Stimulated activated CD8-positive, alpha-beta memory T cell treated with anti-CD3 and anti-CD28 coated beads, Interleukin-12 subunit alpha, Interleukin-12 subunit beta, amount 100 ng/mL, for 4 hours (primary cell): ENCODE measurements at places on chromosomes 1 and 21.
A peak's percentile ranks its signal among the peaks of the same experiment; 100 is the strongest.

DNA sequence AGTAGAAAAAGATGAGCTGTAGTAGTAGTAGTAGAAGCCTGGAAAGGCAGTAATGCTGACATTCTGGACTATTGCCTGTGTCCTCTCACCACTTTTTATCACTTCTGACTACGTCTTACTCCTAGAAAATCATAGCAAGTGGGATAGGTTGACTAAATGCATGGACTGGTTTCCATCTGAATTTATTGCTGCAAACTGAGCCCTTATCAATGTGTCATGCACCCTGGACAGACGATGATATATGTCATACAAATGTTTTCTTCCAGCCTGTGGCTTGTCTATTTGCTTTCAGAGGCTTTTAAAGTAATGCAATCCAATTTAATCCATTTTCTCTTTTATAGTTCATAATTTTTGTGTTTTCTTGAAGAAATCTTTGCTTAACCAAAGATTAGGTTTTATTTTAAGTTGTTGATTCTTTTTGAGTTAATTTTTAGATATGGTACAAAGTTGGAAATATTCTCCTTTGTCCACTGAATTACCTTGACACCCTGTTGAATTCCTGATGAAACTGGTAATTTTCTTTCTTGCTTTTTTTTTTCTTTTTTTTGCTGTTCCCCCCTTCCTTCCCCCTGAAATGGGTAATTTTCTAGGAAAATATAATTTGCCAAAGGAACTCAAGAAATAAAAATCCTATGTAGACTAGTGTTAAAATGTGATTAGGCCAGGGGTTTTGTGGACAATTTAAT lies 47.1 kb downstream of the PHACTR4 start:
- no peak for DNase-seq

DNA sequence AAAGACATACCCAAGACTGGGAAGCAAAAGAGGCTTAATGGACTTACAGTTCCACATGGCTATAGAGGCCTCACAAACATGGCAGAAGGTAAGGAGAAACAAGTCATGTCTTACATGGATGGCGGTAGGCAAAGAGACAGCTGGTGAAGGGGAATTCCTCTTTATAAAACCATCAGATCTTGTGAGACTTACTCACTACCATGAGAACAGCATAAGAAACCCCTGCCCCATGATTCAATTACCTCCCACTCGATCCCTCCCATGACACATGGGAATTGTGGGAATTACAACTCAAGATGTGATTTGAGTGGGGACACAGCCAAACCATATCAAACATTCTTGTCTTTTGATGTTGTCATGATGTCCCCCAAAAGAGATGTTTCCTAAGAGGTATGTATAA lies 103.3 kb downstream of the DUSP10 start:
- DNase-seq, result no peak

DNA sequence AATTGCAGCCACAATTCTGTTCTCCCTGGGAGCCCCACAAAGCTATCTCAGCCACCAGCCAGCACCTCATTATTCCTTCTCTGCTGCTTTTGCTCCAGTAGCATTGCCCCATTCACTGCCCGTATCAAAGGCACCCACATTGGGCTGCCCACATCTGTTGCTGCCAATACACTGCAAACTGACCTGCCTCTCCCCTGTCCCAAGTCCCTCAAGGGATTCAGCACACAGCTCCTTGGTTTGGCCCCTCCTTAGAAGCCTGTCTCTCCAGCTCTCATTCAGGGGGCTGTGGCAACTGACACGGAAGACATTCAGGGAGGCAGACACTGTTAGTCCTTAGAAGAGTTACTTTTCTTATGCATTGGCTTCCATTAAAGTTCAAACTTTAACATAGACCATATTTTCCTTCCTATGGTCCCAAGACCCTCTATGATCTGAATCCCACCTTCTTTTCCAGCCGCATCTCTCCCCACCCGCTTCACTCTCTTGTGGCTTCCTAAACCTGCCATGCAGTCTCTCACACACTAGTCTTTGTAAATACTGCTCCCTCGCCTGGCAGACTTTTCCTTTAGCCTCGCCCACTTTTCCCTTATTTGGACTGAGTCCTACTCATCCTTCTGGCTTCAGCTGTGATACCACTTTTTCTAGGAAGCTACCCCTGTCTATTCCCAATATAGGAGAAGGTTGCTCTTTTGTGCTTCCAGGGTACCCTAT lies 19.3 kb upstream of the KLHDC8A start:
- DNase-seq, result no peak

DNA sequence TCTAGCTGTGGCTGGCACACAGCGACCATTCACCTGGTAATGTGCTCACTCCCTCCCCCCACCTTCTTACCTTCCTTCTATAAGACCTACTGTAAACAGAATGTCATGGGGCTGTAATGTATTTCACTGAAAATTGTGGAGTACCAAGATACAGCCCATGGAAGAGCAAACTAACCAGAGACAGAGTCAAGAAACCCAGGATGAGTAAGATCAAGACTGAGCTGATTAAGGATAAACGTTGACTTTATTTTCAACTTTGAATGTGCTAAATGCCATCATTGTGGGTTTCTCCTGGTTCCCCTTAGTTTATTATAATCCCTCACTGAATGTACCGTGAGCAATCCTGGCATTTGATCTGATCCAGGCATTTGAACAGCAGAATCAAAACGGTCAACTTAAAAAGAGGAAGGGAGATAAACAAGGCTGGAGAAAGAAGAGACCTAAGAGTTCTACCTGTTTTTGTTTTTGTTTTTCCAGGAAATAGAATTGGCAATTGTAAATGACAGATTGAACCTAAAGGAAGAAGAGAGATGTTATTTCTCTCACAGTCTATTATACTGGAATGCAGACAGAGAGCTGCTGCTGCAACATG lies 16.1 kb upstream of the ATP1B1 start:
- DNase-seq, result no peak

GRCh38 chr1:177206831-177207355 lies 36.1 kb downstream of the BRINP2 start:
- no peak for DNase-seq

DNA sequence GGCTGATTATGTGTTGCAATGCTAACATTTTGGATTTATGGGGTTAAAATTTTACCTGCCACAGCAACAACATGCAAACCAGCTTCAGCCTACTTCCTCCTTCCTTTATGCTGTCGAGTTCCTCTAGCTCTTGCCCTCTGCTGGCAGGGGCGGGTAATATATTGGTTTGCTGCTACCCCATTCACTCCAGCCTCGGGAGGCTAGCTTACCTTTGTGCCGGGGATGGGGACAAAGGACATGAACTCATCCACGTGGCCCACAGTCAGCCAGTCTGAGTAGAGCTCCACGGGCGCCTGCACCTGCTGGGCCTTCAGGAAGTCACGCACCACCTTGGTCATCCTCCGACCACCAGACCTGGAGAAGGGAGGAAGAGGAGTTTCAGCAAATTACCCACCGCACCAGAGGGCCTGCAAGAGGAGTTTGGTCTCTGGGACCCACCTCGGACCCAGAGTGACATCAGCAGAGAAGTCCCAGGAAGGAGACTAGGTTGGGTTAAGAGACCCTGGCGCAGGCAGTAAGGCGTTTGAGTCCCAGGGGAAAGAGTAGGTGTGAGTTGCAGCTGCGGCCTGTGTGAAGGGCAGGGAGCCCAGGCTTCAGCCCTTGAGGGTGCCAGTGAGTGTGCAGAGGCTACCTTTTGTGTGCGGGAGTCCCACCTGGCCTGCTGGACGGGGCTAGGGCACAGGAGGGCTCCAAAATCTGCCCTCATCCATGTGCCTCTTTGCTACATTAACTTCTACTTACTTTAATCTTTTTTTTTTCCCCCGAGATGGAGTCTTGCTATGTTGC lies 21.8 kb upstream of the SDHB start:
- no peak for DNase-seq

DNA sequence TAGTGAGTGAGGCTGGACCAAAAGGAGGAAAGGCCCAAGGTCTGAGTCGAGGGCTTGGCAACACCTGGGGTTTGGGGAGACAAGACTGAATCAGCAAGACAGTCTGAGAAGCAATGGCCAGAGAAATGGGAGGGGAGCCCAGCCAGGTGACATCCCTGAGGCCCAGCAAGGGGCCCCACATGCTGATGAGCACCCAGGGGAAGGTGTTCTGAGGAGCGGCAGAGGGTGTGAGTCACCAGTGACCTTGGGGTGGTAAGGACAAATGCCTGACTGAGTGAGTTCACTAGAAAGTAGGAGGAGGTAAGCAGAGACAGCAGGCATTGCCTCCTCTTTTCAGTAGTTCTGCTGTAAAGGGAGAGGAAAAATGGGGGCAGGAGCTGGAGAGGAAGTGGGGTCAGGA lies 192.4 kb upstream of the GALNT2 start:
- DNase-seq, result no peak

DNA sequence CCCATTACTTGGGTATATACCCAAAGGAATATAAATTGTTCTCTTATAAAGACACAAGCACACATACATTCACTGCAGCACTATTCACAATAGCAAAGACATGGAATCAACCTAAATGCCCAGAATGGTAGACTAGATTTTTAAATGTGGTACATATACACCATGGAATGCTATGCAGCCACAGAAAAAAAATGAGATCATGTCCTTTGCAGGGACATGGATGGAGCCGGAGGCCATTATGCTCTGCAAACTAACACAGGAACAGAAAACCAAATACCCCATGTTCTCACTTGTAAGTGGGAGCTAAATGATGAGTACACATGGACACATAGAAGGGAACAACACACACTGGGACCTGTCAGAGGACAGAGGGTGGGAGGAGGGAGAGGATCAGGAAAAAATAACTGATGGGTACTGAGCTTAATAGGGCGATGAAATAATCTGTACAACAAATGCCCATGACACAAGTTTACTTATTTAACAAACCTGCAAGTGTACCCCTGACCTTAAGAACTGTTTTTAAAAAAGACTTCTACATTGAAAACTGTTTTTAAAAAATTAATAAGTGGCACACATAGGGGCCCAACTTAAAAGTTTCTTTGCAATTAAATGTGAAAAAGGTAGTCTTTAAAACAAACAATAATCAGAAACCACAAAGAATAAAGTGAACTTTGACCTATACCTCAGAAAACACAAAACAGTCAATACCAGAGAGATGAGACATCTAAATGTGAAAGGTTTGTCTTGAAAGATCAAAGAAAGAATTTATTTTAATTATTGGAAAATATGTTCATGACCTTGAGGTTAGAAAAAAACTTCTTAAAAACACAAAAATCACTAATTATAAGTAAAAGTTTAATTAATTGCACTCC lies 75.2 kb downstream of the CDC42BPA start:
- no peak for DNase-seq

GRCh38 chr1:116808200-116808847 lies 54.1 kb downstream of the CD2 start:
- DNase-seq, result no peak

GRCh38 chr1:210616356-210616755 lies 287.7 kb downstream of the HHAT start:
- DNase-seq, result no peak

GRCh38 chr1:227059076-227059475 lies 119.0 kb downstream of the COQ8A start:
- DNase-seq, result no peak

DNA sequence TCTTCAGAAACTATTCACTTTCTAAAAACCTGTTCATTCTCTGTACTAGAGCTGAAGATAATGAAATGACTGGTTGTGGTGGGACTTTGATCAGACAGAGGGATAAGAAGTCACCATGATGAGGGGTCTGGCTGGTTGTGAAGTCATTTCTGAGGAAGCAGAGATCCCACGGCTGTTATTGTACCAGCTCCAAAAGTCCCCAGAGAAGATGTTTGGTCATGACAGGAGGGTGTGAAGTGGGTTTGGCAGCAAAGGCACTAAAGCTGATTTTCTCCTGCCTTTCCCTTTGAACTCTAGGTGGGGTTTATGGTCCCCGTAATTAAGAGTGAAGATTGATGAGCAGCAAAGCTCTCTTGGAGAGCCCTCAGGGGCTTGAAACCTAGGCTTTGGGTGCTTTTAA lies 103.1 kb upstream of the CACHD1 start:
- no peak for DNase-seq

DNA sequence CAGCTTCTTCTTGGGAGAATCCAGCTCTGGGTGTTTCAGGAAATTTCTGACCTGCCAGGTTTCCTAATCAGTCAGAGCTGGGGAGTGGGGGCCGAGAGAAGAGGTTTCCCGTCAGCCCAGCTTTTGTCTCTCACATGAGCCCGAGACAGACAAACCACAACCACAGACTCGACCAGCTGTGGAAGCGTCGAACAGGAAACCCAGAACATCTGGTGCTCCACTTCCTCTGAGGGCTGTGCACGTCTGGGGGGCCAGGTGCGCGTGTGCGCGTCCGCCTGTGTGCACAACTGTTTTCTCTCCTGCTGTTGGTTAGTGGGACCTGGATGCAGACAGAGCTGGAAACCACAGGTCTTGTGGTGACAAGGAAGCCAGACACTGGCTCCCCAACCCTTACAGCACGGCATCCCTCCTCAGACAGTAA lies 113.0 kb upstream of the SLC25A33 start:
- peak; percentile 32 for DNase-seq

- DNase-seq, result no peak
Observed at GRCh38 chr1:18932879-18933278, 23.6 kb downstream of the IFFO2 start.

DNA sequence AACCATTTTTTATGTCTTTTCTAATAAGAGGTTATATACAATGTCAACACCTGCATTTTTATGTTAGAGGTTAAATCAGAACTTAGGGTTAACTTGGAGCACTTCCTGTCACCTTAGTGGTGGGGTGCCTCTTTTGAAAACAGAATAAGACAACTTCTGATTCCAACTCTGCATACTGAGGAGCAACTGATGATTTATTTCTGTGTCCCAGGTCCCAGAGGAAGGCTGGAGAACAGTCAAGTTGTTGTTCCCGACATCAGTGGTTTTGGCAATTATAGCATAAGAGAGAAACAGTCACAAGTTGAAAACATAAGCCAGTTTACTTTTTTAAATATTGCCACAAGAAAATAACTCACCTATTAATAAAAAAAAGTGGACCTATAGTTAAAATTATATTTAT lies 871.0 kb upstream of the ADAMTS5 start:
- no peak for DNase-seq

- DNase-seq, result no peak
Observed at GRCh38 chr1:234683861-234684632, 74.1 kb upstream of the IRF2BP2 start.

- DNase-seq, result no peak
Observed at GRCh38 chr1:53115403-53116306, 26.8 kb downstream of the SLC1A7 start.

DNA sequence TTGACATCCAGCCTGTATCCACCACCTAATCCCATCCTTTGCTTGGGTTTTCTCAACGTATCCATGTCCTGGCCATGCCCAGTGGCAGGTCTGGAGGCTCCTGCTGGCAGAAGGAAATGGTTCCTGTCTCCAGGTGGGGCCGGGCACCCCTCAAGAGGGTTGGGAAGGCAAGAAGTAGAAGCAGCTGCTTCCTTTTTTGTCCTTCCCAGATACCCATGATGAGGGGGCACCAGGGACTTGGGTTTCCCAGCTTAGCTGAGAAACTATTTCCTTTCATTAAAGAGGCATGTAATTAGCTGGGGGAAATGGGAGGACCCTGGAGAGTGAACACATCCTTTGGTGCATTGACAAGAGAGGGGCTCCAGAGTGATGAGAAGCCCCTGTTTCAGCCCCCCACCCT lies 21.1 kb upstream of the SLC45A3 start:
- DNase-seq, result no peak

- DNase-seq, result no peak
Observed at GRCh38 chr21:33870768-33871167, 44.8 kb downstream of the ATP5PO start.
